ENCODE measurements at places on chromosomes 11 and 22.

- no peak for DNase-seq
Measured at GRCh38 chr11:11978792-11979487, 29.5 kb downstream of the DKK3 start.

GRCh38 chr11:102451681-102452460 lies 694 bp downstream of the TMEM123 start:
- DNase-seq: peak; percentile 52

- peak; percentile 74 for DNase-seq
Measured at GRCh38 chr22:38305471-38306448, 11.5 kb downstream of the CSNK1E start.

DNA sequence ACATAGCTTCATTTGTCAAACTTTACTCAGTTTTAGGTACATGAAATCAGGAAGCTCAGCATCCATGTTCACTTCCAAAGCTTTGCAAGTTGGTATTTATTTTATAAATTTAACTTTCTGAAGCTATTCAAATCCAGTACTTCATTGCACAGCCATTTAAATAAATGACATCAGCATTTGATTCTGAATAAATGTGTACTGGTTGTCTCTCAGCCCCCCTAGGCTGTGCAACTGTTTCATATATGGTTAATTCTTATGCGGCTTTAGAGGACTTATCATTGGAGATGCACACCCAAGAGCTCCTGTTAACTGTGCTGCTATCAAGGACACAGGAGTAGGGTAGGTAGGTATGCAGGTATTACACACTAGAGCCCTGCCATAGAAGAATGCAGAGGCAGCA lies 325.1 kb downstream of the SOX6 start:
- no peak for DNase-seq

- DNase-seq: no peak
Measured at GRCh38 chr22:46052331-46052771, 75.4 kb upstream of the WNT7B start.

DNA sequence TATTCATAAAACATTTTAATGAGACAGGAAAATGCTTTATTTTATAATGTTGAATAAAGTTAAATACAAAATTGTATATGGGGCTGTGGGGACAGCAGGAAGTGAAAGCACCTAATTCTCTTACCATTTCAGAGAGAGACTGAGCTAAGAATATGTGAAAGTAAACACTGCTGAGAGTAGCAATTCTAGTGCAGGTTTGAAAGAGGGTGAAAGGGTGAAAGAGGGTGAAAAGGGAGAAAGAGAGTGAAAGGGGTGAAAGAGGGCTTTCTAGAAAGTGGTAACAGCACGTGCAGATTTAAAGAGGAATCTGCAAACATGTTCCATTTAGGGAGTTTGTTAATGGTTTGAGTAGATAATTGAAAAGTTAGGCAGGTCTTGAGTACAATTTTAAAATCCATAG lies 652.0 kb upstream of the CCDC90B start:
- no peak for DNase-seq

Measured in bronchial epithelial cell (primary cell).